ENCODE measurements at places on chromosomes 6 and 20.

- no peak for DNase-seq
Observed at GRCh38 chr6:37990762-37991525, 171.4 kb downstream of the ZFAND3 start.

DNA sequence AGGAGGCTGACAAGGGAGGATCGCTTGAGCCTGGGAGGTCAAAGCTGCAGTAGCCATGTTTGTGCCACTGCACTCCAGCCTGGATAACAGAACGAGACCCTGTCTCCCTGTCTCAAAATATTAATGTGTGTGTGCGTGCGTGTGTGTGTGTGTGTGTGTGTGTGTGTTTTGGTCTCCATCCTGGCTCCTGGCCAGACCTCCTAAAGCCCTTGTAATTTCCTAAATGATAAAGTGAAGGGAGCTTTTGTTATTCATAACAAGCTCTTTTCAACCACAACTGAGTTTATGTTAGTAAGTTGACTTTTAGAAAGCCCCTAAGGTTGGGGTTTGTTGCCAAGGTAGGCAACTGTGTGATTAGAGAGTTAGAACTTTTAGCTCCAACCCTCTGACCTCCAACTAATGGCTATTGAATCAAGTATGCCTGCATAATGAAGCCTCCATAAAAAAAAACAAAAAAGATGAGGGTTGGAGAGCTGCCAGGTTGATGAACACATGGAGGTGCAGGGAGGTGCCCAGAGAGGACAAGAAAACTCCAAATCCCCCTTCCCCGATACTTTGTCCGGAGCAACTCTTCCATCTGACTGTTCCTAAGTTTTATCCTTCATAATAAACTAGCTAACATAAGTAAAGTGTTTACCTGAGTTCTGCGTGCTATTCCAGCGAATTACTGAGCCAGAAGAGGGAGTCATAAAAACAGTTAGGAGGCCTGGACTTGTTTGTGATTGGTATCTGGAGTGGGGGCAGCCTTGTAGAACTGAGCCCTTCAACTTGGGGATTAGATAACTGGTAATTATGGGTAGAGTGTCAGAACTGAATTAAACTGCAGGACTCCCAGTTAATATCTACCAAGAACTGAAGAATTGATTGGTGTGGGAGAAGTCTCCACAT lies 5.3 kb upstream of the AIF1 start:
- DNase-seq = peak; percentile 18

DNA sequence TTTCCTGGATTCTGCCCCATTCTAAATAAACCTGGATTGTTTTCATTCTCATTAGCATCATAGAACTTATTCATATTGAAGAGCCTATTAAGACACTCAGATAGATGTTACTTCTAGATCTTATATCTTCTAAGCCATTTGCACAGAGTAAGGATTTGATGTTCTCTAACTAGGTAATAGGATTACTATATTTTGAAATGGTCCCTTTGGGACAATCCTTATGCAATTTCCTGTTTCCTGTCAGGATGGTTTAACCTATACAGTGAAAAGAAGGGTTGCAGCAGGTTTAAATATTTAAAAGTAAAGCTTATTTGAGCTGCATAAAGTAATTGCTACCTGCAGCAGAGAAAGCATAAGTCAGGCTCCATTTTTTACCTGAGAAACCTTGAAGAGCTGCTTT lies 860.1 kb downstream of the TFAP2A start:
- no peak for DNase-seq

- no peak for DNase-seq
Observed at GRCh38 chr6:126110512-126111270, 124.4 kb downstream of the TRMT11 start.

- DNase-seq = peak; percentile 99
Observed at GRCh38 chr6:33200219-33201146, at the start of the genes RXRB and SLC39A7. Gene RXRB, minus strand, starts transcription at chr6:33200665. Its CDS starts 189 bp downstream, at chr6:33200476. Gene SLC39A7, plus strand, starts transcription at chr6:33200867. Its CDS starts 379 bp downstream, at chr6:33201246.

DNA sequence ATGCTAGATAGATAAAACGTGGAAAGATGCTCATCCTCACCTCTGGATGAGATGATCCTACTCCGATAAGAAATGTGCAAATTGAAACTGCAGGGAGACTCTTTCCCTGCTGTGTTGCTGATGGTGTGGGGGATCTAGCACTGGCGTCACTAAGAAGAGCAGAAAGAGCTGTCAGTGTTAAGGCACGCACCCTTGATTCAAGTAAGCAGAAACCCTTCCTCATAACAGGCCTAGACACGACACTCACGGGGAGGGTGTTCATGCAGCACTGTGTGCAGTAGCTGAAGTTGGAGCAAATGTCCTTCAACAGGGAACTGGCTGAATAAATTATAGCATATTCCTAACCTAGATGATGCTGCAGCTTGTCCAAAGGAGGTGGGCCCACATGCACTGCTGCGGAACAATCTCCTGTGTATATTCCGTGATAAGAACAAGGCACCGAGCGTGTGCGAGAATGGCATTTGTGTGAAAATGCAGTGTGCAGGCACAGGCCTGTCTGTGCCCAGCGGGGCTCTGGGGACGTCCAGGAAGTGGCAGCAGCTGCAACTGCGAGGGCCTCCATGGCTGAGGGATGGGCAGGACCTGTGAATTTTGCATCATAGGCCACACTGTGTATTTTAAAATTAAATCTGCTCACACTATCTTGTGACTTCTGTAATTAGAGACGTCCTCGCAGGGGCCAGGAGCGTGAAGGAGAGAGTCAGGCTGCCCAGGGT lies 64.0 kb downstream of the TCP11 start:
- DNase-seq = no peak

DNA sequence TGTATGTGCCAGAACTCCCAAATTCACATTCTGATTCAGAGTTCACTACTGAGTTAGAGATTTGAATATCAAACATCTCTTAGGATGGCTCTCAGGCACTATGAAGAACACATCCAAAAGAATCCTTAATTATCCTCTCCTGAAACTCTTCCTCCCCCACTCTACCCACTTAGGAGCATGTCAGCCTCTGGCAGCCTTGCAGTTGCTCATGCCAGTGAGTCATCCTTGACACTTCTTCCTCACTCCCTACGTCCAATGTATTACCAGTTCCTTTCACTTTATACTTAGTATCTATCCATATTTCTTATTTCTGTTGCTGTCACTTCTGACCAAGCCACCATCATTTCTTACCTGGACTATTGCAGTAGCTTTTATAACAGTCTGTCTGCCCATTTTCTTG lies 192.0 kb upstream of the IMPG1 start:
- DNase-seq = no peak

- no peak for DNase-seq
Observed at GRCh38 chr20:54023406-54023805, 47.0 kb downstream of the BCAS1 start.

- no peak for DNase-seq
Observed at GRCh38 chr6:42569102-42570028, 5.5 kb downstream of the UBR2 start.

DNA sequence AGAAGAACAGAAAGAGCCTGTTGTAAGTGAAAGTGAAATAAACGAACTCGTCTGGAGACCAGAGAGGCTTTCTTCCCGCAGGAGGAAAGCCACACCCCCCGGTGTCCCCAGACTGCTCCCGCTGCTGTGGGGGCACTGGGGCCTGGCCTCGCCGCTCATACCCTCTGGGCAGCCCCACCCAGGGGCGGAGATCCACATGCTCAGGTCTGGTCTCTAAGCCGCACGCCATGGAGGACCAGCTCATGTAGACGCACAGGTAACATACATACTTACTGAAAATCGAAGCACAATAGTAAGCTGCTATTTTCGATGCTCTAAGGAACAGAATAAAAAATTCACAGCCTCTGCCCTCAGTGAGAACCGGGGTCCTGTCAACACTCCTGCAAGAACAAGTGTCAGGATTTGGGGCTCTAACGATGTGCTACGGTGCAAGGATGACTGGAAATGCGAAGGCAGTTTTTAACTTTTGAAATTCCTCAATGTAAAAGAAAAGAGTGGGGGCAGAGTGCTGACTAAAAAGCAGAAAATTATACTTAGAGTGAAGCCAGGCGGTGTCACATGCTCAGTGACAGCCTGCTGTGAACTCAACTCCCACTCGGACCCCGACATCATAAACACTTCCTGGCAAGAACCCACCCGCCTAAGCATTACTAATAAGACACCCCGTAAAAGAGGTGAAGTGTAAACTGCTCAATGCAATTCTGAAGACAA lies 110.5 kb downstream of the IRF4 start:
- no peak for DNase-seq

DNA sequence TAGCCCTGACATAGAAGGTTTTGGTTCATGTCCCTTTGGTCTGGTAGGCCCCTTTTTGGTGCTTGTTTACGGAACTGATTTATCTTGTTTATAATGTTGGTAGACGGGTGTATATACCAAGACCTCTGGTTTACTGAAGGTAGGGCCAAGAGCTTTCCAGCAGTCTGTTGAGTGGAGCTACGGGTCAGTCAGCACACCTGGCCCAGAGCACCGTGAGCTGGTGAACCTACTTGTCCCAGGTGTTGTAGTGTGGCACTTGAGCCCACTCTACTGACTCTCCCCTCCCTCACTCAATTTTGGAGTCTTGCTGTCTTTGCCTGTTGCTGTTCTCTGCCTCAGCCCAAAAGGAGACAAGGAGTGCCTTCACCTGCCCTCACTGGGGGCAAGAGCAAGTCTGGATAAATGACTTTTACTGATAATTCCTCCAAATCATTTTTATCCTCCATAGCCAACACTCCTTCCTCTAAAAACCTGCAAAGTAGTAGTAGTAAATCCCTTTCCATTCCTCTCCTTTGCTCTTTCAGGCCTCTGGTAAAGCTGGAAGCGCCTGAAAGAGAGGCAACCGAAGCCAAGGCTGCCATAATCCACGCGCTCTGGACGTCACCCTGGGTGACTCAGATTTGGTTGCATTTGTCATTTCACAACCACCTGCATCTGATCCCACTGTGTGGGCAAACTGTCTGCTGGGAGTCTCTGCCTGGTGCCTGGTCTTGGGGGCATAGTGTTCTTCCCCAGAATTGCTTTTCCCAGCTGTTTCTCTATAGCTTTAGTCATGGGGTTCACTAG lies 22.2 kb downstream of the RREB1 start:
- no peak for DNase-seq

GRCh38 chr6:90764001-90764400 lies 177.1 kb upstream of the MAP3K7 start:
- DNase-seq = no peak

- no peak for DNase-seq
Observed at GRCh38 chr20:47970282-47970903, 185.1 kb upstream of the SULF2 start.

GRCh38 chr6:134233180-134233955 lies 84.5 kb downstream of the SGK1 start:
- DNase-seq = no peak

DNA sequence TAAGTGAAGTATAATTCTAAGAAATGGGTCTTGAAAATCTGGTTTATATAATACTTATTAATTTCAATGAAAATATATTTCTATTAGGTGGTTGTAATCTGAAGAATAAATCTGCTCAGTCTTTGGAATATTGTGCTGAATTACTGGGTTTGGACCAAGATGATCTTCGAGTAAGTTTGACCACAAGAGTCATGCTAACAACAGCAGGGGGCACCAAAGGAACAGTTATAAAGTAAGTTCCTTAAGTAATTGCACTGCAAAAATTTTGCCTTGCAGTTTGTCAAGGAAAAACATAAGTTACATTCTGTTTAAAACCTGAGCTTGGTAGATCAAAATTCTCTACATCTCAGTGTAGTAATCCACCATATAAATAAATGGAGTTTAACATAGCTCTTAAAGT lies 106.0 kb downstream of the MYO6 start:
- peak; percentile 38 for DNase-seq

DNA sequence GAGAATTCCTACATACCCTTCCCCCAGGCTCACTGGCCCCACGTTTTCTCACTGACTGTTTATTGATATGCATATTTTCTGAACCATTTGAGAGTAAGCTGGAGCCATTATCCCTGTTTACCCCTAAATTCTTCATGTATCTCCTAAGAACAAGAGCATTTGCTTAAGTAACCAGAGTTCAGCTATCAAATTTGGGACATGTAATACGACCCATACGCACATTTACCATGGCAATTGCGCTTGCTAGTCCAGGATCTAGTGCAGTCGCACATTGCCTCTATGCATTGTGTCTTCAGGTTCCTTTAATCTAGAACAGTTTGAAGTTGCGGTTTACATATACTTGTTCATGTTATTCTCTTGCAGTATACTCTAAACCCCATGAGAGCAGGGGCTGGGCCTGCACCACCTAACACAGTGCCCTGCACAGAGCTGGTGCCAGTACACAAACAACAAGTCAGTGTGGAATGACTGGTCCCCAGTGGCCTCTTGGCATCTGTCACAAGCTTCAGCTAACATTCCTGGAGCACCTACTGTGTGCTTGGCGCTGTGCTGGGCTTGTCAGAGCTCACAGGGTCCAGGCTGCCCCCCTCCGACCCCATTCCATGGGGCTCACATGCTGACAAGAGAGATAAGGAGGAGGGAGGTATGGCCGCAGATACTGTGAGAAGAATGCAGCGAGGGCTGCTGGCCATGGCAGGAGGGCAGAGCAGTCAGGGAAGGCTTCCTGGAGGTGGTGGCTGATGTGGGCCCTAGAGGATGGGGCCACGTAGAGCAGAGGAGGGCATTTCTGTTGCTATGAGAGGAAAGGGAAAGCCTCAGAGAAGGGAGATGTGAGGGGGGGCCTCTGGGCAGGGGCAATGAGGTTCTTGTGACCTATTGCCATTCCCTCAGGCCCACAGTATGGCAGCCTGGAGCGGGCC lies 28.1 kb downstream of the SPDEF start:
- DNase-seq = no peak

- no peak for DNase-seq
Observed at GRCh38 chr6:139525415-139525814, 151.0 kb upstream of the CITED2 start.

GRCh38 chr20:63475209-63475608 lies 2.8 kb upstream of the KCNQ2 start:
- DNase-seq = no peak

DNA sequence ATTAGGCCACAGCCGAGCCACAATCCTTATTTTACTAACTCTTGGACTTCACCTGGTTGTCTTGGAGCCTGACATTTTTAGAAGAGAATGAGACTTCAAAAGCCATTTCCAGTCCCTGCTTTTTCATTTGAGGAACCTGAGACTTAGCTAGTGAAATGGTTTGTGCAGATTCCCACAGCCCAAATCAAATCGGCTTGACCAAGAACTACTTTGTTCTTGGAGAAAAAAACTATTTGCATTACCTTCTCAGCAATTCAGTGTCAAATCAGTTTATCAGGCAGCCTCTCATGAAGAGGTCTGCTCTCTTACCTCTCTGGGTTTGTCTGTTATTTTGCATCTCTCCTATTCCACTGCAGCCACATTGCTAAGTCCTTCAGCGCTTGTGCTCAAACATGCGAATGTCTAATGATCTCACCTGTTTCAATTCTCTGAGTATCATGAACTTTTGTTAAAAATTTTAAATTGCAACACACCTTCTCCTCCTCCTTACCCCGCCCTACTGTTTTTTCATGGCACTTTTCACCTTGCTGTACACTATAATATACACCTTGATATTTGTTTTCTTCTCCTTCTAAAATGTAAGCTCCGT lies 573 bp upstream of the IFNGR1 start:
- no peak for DNase-seq

DNA sequence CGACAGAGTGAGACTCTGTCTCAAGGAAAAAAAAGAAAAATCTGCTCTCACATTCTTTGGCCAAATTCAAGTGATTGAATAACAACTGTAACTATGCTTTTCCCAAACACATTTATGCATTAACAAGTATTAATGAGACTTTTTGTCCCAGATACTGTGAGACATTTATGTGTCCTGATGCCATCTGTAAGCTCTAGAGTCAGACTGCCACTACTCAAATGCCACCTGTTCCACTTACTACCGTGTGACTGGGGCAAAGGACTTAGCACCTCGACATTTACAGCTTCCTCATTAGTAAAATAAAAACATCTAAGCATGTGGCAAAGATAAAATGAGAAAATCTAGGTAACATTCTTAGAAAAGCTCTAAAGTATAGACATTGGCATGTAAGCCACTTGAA lies 178.1 kb upstream of the MARCKS start:
- no peak for DNase-seq

GRCh38 chr6:166958926-166959861 lies 2.8 kb upstream of the RNASET2 start:
- no peak for DNase-seq
